Trophoblast cell (in vitro differentiated cells and primary cell): ENCODE measurements at places on chromosomes 11 and 22.

GRCh38 chr11:78622666-78623065 is 48.0 kb upstream of the NARS2 start:
- no peak for DNase-seq

GRCh38 chr22:27159016-27159415 is 501.6 kb downstream of the MIAT start:
- no peak for DNase-seq

GRCh38 chr11:27722953-27723344 is 22.7 kb upstream of the BDNF start:
- no peak for DNase-seq

- DNase-seq = no peak
Measured at GRCh38 chr11:101453682-101454081, 130.1 kb downstream of the TRPC6 start.

- DNase-seq = no peak
Measured at GRCh38 chr11:63553759-63554158, 9.4 kb downstream of the PLAAT2 start.

GRCh38 chr11:88480223-88480622 is 142.7 kb upstream of the CTSC start:
- DNase-seq = peak; percentile 74

DNA sequence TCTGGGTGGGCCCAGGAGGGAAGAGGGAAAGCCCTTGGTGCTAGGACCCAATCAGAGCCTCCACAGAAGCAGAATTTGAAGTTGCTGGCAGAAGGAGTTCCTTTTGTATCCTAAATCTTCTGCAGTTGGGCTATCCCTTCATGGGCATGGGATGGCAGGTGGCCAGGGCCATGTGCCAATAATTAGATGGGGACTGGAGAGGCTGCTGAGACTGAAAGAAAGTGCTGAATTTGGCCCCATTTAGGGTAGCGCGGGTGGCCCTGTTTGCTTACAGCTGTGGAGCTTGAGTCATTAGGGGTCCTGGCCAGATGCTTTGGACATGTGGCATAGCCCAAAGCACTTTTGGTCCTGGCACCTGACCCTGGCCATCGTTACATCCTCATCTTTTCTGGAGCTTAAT is 27.1 kb downstream of the PARVA start:
- DNase-seq = no peak
